ENCODE measurements at places on chromosomes 3 and 15. TPM values are rescaled to one million over a fixed set of nuclear protein-coding genes. Genes with fewer than 3 reads are reported as not detected.
A peak's percentile ranks its signal among the peaks of the same experiment; 100 is the strongest.

LTK gene
- 1.1 TPM for total RNA-seq

FBXL2 gene
- 1.3 TPM for total RNA-seq

DNA sequence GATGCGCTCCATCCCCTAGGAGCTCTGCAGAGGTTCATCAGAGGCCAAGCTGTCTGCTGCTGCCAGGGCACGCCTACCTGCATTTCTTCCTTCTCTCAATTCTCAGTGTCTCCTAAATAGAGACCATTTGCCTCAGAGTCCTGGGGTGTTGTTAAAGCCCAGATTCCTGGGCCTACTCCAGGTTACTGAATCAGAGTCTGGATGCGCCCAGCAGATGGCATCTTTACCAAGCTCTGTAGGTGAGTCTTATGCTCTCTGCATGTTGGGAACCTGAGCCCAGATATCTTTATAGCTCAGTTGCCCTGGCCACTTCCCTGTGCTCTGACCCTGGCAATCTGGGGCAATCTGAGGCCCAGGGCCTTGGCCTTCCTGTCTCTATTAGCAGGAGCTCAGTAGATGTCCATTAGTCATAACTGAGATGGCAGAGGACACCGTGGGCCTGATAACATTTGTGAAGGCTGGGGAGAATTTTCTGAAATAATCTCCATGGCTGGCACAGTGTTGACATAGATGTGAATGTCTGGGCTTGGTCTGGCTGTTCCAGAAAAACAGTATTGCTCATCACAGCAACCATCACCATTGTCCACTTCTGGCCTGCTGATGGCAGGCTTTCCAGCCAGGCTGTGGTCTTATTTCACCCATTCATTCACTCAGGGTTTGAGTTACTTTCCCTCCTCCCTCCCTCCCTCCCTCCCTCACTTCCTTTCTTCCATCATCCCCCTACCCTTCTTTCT, 13.3 kb upstream of the RBP1 start:
- DNase-seq, result no peak

DNA sequence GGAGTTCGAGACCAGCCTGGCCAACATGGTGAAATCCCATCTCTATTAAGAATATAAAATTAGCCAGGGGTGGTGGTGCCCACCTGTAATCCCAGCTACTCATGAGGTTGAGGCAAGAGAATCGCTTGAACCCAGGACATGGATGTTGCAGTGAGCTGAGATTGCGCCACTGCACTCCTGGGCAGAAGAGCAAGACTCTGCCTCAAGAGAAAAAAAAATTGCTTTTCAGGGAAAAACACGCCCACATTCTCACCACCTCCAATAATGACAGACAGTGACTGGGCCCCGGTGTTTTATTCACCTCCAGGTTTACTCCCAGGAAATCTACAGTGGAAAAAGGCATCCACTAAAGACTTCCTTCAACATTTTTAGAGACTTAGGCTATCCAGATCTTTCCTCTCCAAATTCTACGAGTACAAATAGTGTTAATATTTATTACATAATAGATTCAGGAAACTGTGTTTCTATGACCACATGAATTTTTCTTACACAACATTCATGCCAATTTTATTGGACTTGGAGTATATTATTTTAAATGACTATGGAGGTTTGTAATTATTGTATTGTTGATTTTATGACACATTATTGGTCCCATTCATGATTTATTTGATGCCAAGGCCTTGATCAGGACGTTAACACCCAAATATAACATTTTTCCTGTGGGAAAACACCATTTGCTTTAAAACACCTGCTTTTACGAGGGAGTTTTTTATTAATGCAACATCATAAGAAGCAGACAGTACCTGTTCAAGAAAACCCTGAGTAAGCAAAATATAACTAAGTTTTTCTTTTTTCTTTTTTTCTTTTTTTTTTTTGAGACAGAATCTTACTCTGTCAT, 26.6 kb downstream of the IGF2BP2 start:
- no peak for DNase-seq

DNA sequence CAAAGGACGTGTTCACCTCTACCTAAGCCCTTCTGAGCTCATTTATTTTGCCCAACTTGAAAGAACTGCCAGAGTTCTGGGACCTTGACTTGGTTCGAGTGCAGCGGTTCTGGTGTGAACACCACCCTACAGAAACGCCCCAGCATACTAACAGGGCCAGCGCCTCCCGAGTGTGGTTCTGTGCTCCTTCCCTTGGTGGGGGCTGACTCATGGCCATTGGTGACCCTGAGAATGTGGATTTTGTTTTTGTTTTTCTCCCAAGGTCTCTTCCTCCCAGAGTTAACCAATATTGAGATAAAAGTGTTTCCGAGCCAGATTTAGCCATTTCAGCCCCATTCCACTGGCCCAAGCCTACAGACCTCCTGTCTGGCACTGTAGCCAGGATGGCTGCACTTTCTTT, 27.9 kb downstream of the SEMA7A start:
- no peak for DNase-seq

DNA sequence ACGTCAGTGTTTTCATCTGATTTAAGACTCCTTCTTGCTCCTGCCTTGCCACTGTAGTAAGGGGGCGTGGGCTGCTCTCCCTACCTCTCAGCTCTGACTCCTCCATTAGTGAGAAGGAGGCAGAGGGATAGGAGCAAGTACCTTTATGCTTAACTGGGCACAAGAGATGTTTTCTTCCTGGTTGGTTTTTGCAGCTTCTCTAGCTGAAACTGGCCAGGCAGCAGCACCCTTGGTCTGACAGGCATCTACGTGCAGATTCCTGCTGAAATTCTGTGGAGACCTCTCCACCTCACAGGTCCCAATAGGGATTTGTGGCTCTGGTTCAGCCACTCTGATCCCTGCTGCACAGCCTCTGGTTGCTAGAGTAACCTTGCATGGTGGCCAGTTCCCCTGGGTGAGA, 132.5 kb downstream of the CACNA1D start:
- no peak for DNase-seq

- DNase-seq, result no peak
Measured at GRCh38 chr15:97991972-97992541, 31.6 kb downstream of the ARRDC4 start.

GRCh38 chr3:172317984-172318383, 130.3 kb downstream of the GHSR start:
- DNase-seq, result peak; percentile 69

GRCh38 chr3:42996633-42997075, 17.5 kb downstream of the GASK1A start:
- DNase-seq, result peak; percentile 47

- DNase-seq, result no peak
Measured at GRCh38 chr3:194867270-194867983, 181.7 kb downstream of the FAM43A start.

GRCh38 chr3:33001889-33002288, 50.4 kb downstream of the CCR4 start:
- DNase-seq, result no peak

GRCh38 chr15:60511351-60512031, 32.5 kb upstream of the ICE2 start:
- no peak for DNase-seq

DNA sequence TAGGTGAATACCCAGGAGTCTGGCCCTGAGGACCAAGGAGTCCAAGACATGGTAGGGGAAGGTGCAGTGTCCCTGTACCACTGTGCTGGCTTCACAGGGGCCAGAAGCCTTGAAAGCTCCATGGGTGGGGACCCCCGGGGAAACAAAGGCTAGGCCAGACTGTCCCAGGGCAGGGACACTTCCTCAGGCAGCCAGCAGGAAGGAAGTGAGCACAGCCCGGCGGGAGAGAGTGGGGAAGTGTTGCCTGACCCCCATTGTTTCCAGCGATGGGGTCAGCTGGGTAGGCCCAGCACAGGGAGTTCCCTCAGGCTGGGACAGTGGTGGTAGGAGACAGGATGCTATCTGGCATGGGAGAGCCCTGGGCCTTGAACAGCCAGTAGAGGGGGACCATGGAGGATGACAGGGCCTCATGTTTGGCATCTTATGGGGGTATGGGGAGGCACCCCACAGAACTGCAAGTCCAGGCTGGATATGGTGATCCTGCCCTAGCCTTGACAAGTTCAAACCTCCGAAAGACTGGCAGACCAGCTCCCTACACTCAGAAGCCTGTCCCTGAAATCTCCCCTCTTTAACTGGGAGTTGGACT, 1.2 kb upstream of the HYAL2 start:
- DNase-seq, result peak; percentile 77

- DNase-seq, result no peak
Measured at GRCh38 chr3:182258538-182259177, 534.6 kb upstream of the ATP11B start.

DNA sequence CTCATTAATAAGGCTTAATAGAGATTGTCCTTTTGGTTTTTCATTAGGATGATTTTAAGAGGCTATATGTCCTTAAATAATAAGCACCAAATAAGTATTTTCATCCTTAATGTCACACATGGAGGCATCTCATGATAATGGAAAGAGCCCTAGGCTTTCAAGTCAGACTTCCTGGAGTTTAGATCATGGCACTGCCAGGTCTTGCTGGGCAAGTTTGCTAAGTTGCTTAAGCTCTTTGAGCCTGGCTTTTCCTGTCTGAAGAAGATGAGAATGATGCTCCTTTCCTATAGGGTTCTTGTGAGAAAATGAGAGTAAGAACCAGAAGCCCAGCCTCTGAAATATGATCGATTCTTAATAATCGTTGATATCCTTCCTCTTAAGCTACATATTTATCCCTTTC, 23.4 kb upstream of the P2RY12 start:
- DNase-seq, result no peak

All from Right ventricle myocardium superior (tissue), 1 donor.